ENCODE measurements at places on chromosomes 1 and 21. TPM values are rescaled to one million over a fixed set of nuclear protein-coding genes. Genes with fewer than 3 reads are reported as not detected.

GRCh38 chr1:240582953-240583352 is 29.0 kb downstream of the GREM2 start:
- no peaks in the 10 kb centered on the region for H3K36me3 ChIP-seq
- H3K4me3 ChIP-seq: no peak overlapping the region
- no peaks in the 10 kb centered on the region for H3K27me3 ChIP-seq

DNA sequence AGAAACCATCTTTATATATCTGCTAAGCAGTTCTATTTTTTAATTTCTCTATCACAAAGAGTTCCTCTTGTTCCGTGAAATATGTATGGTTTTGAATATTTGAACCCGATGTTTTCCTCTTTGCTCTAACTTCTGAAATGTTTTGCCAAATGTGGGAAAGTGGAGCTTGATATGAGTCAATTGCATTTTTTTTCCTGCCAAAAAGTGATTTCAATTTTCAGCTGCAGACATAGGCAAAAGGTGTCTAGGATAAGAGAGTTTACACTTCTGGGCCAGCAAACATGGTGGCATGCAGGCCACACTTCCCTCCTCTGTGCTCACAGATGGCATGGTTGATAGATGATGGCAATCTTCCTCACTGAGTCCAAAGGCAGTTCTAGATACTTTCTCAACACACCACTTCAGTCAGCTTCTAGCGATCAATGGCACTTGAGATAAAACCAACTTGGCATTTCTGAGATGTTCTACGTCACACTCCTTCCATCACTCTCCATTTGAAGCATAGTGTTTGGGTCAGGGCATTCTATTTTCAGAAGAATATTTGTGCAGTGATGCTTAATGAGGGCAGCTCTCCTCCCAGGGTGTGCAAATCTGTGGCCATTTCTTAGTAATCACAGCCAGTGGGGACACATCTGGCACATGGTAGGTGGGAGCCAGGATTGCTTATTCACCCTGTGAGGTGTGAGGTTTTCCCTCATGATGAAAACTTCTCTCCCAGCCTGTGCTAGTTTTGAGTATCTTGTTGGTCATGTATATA is 54.4 kb upstream of the SCAF4 start:
- no peak overlapping the region for H3K4me3 ChIP-seq
- peaks cover 1% of the 10 kb centered on the region for H3K4me1 ChIP-seq
- no peak for DNase-seq
- no peaks in the 10 kb centered on the region for H3K36me3 ChIP-seq
- no peaks in the 10 kb centered on the region for H3K27me3 ChIP-seq

DNA sequence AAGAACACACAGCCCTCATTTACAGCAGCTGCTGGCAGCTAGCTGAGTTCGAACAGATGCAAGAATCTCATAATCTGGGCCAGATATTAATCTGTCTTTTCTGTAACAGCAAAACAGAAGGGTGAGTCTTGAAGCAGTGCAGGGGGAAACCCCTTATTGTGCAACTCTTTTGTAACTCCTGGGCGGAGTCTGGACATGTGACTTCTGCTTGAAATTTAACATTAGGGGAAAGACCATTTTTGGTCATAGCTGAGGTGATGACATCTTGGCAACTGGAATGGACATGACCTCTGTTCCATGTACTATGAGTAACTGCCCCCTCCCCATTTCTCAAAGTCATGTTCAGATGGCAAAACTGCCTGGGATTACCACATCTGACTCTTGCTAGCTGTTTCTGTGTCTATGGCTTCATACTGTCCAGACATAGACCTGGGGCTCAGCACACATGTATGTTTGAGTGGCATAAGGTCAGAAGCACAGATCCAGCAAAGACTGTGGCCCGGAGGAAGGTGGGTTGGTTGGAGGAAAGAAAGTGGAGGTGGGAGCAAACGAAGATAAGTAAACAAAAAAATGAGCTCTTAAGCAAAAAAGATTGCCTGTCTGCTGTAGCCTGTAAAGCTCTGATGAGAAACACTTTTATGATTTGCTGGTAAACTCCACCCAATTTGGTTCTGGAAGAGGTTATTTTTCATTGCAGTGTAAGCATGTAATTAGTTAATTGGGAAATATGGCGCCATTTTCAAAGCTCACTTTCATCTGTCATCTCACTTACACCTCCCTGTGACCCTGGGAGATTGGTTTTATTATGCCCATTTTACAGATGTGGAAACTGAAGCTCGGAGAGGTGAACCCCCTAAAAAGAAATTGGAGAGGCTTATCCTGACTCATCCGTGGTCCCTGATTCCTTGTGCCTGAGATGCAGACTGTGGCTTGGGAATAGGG is 26.1 kb downstream of the ETS2 start:
- H3K36me3 ChIP-seq: no peaks in the 10 kb centered on the region
- H3K4me3 ChIP-seq: no peak overlapping the region
- H3K27me3 ChIP-seq: no peaks in the 10 kb centered on the region
- H3K4me1 ChIP-seq: peaks cover 15% of the 10 kb centered on the region

GRCh38 chr1:100440075-100440809 is 87.9 kb downstream of the CDC14A start:
- no peaks in the 10 kb centered on the region for H3K36me3 ChIP-seq
- H3K4me3 ChIP-seq: no peak overlapping the region
- H3K27me3 ChIP-seq: no peaks in the 10 kb centered on the region
- H3K27ac ChIP-seq: peak overlapping the region; percentile 16
- DNase-seq: peak; percentile 49
- H3K4me1 ChIP-seq: peaks cover 2% of the 10 kb centered on the region

GRCh38 chr1:195618287-195618686 is 990.0 kb downstream of the KCNT2 start:
- no peaks in the 10 kb centered on the region for H3K36me3 ChIP-seq
- DNase-seq: no peak
- H3K4me3 ChIP-seq: no peak overlapping the region
- H3K27ac ChIP-seq: no peak overlapping the region

- H3K4me3 ChIP-seq: no peak overlapping the region
- no peak for DNase-seq
- no peaks in the 10 kb centered on the region for H3K4me1 ChIP-seq
- no peaks in the 10 kb centered on the region for H3K27me3 ChIP-seq
Observed at GRCh38 chr1:214199585-214199984, 81.4 kb upstream of the SMYD2 start.

DNA sequence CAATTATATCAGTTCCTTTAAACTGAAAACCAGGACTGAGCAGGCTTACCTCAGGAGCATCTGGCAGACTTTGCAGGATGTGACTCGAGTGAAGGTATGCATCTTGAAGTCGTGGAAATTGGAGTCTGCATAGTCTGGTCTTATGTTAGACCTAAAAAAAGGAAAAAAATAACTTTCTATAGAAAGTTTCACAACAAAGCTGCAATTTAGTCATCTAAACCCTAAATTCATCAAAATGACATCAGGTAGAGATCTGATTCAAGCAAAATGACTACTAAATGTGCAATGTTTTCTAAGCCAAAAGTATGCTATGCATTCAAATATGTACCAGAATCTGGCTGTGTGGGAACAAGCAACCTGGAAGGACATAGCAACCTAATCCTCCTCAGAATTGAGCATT is 260.1 kb downstream of the VAV3 start:
- no peak for DNase-seq
- no peak overlapping the region for H3K4me3 ChIP-seq
- H3K27me3 ChIP-seq: no peaks in the 10 kb centered on the region
- H3K27ac ChIP-seq: no peak overlapping the region
- H3K36me3 ChIP-seq: no peaks in the 10 kb centered on the region

GRCh38 chr1:215079456-215079855 is 3.1 kb upstream of the KCNK2 start:
- no peaks in the 10 kb centered on the region for H3K27me3 ChIP-seq
- peaks cover 4% of the 10 kb centered on the region for H3K4me1 ChIP-seq
- no peaks in the 10 kb centered on the region for H3K36me3 ChIP-seq
- no peak overlapping the region for H3K27ac ChIP-seq
- DNase-seq: no peak

- H3K27me3 ChIP-seq: no peaks in the 10 kb centered on the region
- H3K4me3 ChIP-seq: no peak overlapping the region
- peaks cover 4% of the 10 kb centered on the region for H3K4me1 ChIP-seq
- H3K27ac ChIP-seq: no peak overlapping the region
- DNase-seq: no peak
Observed at GRCh38 chr1:204413170-204413535, 1.5 kb upstream of the PPP1R15B start.

DNA sequence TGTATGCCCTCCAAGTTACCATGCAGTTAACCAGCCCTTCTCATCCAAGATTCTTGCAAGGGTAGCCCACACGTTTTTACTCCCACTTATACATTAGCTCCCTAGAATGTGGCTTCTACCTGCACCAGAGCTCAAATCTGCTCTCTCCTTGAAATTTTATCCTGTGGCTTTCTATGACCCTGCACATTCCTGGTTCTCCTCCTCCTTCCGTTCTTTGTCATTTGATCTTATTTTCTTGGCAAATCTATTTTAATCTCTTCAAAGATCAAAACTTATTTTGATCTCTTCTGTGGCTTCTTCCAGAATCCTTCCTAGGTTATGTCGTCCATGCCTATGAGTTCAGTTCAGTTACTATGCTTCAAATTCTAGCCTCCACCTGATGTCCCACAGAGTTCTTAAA is 115.6 kb upstream of the GUCA2B start:
- H3K27me3 ChIP-seq: no peaks in the 10 kb centered on the region
- H3K36me3 ChIP-seq: no peaks in the 10 kb centered on the region
- peaks cover 9% of the 10 kb centered on the region for H3K4me1 ChIP-seq
- no peak overlapping the region for H3K4me3 ChIP-seq

- H3K4me3 ChIP-seq: no peak overlapping the region
- no peaks in the 10 kb centered on the region for H3K36me3 ChIP-seq
- H3K27me3 ChIP-seq: no peaks in the 10 kb centered on the region
- no peak for DNase-seq
- H3K4me1 ChIP-seq: no peaks in the 10 kb centered on the region
Observed at GRCh38 chr1:147924813-147925212, 3.4 kb upstream of the GPR89B start.

DNA sequence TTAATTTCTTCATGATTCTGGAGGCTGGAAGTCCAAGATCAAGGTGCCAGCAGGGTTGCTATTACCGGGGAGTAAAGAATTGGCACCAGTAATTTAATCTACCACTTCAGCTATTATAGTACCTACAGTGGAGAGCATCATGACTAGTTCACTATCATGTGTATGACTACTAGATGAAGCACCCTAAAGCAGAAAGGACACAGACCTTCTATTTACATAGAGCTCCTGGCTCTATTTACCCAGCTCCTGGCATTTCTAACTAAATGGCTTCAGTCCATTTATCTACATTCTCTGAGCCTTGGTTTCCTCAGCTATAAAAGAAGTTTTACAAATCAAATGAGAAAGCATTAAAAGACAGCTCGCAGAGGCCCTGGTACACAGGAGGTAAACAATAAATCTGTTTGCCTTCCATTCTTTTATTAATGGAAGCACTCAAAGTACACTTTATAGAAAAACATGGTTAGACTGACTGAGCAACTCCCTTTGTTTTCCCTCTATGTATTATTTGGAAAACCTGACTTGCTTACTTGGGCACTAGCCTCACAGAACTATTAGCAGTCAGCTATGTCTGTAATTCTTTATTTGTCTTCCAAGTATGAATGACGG is 203.0 kb downstream of the SLC35F3 start:
- H3K4me1 ChIP-seq: peaks cover 1% of the 10 kb centered on the region
- no peak for DNase-seq
- no peak overlapping the region for H3K4me3 ChIP-seq
- H3K27ac ChIP-seq: no peak overlapping the region
- no peaks in the 10 kb centered on the region for H3K27me3 ChIP-seq

DNA sequence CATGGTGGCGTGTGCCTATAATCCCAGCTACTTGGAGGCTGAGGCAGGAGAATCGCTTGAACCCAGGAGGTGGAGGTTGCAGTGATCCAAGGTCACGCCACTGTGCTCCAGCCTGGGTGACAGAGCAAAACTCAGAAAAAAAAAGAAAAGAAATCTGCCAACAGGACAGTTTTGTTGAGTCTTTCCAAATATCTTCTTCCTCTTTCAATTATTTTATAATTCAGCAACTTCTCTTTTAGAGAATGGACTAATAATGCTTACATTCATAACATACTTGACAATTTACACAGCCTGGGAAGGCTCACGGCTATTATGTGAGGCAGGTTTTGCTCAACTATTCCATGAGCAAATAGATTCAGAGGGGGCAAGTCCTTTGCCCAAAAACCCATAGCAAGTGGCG is 18.1 kb downstream of the CNR2 start:
- no peak for DNase-seq
- no peaks in the 10 kb centered on the region for H3K36me3 ChIP-seq
- no peak overlapping the region for H3K4me3 ChIP-seq
- no peaks in the 10 kb centered on the region for H3K27me3 ChIP-seq
- no peak overlapping the region for H3K27ac ChIP-seq

DNA sequence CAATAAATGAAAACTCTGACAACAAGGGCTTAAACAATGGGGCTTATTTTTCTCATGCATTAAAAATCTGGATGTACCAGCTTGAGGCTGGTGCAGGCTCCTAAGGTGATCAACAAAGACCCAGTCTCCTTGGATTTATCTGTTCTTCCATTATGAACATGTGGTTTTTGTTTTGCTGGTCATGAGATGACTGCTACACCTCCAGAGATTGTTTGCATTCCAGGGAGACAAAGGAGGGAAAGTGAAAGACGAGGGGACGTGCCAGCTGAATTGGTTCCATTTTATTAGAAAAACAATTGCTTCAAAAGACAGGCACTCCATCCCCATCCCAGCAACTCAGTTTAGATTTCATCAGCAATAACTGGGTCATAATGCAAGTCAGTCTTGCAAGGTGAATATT is 90.9 kb upstream of the KCNK1 start:
- no peaks in the 10 kb centered on the region for H3K27me3 ChIP-seq
- no peak overlapping the region for H3K27ac ChIP-seq
- no peak overlapping the region for H3K4me3 ChIP-seq
- H3K36me3 ChIP-seq: no peaks in the 10 kb centered on the region

DNA sequence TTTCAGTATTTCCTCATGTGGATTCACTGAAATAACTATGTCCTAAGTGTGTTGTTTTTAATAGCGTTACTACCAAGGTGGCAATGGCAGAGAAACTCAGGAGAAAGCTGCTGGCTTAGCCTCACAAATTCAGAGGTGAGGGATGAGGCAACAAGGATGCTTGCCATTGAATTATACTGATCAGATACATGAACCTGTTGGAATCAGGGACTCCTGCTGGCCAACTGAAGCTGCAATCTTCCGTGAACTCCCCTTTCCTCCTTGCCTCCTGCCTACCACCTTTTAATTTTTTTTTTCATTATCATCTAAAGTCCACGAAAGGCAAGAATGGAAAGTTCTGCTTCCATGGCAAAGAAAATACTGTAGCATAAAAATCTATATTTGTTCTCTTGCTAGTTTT is 254.7 kb downstream of the NFIA start:
- peak overlapping the region; percentile 86 for H3K27ac ChIP-seq
- H3K4me3 ChIP-seq: no peak overlapping the region
- peaks cover 21% of the 10 kb centered on the region for H3K4me1 ChIP-seq
- H3K27me3 ChIP-seq: no peaks in the 10 kb centered on the region

GRCh38 chr1:2232255-2232915 is 4.3 kb downstream of the SKI start:
- no peaks in the 10 kb centered on the region for H3K27me3 ChIP-seq
- H3K27ac ChIP-seq: no peak overlapping the region
- no peak for DNase-seq
- H3K4me3 ChIP-seq: no peak overlapping the region
- peaks cover 15% of the 10 kb centered on the region for H3K36me3 ChIP-seq

The MARCKSL1 gene
- 37.9 TPM for total RNA-seq

The SH3D21 gene
- total RNA-seq: 16.6 TPM

The RAB3B gene
- total RNA-seq: 0.57 TPM

The PGBD2 gene
- total RNA-seq: 5.8 TPM

The C4BPB gene
- 4.2 TPM for total RNA-seq

The APOBEC4 gene
- 3.3 TPM for total RNA-seq

The KCNK2 gene
- total RNA-seq: 0.71 TPM

The SAMD11 gene
- 26.3 TPM for total RNA-seq

The SH3BGR gene
- 3.2 TPM for total RNA-seq

The DCDC2B gene
- 10.0 TPM for total RNA-seq

The ZYG11A gene
- total RNA-seq: 0.15 TPM
